ENCODE measurements at places on chromosomes 11 and 22. TPM values are rescaled to one million over a fixed set of nuclear protein-coding genes. Genes with fewer than 3 reads are reported as not detected.
A peak's percentile ranks its signal among the peaks of the same experiment; 100 is the strongest.

DNA sequence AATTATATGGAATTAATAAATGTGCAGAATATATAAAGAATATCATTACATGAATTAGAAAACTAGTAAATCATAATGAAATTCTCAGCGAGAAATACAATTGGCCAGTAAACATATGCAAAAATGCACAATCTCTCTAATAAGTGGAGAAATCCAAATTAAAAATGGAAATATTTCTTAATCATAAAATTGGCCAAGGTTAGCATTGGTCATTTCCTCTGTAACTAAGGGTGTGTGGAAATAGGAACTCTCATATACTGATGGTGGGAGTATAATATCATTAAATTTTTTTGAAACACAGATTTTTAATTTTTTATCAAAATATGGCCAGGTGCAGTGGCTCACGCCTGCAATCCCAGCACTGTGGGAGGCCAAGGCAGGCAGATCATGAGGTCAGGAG lies 7.6 kb upstream of the ZNF74 start:
- no peak for DNase-seq

The PKP3 gene
- total RNA-seq: 10.6 TPM

The MRGPRX4 gene
- not detected for total RNA-seq

- no peak for DNase-seq
Measured at GRCh38 chr11:28092786-28093185, 15.2 kb downstream of the KIF18A start.

The MS4A1 gene
- total RNA-seq: not detected

GRCh38 chr11:85874265-85874664 lies 19.1 kb downstream of the CCDC83 start:
- no peak for DNase-seq

The C11orf68 gene
- 47.9 TPM for total RNA-seq

The KLHL35 gene
- total RNA-seq: 7.2 TPM

The ASPHD2 gene
- 3.8 TPM for total RNA-seq

DNA sequence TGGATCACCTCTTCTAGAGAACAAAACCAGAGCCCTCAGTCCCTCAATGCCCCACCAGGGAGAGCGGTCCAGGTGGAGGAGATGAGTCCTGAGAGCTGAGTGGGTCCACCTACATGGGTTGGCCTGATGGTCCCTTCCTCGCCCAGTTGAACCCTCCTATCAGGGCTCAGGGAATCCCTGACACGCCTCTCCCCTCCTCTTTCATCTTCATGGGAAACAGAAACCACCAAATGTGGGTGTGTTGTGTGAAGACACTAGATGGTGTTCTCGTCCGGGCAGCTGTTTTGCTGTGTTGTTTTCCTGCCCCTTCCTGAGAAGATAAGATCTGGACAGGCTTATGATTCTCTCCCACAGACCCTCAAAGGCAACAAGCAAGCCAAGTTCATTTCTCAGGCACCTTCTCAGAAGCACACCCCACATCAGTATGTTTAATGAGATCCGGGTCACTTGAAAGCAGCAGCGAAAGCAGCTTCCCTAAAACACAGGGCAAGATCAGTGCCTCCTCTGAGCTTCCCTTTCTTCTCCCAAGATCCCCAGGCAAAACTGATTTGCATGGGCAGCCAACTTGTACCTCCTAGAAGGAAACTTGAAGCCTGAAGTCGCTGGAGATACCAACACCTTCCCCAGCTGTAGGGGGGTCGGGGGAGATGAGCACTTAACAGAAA lies 35.3 kb upstream of the POU2AF1 start:
- DNase-seq: no peak

DNA sequence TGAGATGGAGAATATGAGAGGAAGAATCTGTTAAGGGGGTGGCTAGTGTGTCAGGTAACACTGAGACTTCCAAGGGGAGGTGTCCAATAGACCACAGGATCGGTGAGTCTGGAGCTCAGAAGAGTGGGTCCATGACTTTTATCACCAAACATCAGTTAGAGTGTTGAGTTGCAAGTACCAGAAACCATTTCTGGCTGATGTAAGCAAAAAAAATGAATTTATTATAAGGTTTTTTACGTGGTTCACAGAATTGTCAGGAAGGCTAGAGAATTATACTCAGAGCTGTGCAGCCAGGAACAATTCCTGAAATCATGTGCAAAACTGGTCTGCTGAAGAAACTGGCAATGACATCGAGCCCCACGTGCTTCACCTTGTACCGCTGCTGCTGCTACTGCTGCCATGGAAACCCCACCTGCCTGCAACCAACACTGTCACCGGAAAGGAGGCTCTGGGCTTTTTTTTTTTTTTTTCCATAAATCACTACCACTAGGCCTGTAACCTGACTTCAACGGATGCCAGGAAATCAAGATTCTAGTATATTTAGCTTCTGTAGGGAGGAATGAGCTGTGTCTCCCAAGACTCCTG lies 16.6 kb upstream of the STK33 start:
- no peak for DNase-seq

DNA sequence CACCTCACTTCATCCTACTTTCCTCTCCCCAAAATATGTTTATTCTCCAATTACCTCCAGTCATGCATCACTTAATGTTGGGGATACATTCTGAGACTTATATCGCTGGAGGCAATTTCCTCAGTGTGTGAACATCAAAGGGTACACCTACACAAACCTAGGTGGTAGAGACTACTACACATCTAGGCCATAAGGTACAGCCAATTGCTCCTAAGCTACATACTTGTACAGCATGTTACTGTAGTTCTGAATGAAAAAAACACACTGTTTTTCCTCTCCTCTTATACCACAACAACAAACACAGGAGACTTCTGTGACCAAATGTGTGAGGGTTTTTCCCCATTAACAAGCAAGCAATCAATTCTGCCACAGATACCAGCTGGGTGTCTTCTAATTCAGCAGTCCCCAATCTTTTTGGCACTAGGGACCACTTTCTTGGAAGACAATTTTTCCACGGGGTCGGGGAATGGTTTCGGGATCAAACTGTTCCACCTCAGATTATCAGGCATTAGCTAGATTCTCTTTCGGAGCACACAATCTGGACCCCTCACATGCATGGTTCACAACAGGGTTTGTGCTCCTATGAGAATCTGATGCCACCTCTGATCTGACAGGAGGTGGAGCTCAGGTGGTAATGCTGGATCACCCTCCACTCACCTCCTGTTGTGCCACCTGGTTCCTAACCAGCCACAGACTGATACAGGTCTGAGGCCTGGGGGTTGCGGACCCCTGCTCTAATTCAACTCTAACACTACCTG lies 5.2 kb downstream of the KLHL22 start:
- no peak for DNase-seq

DNA sequence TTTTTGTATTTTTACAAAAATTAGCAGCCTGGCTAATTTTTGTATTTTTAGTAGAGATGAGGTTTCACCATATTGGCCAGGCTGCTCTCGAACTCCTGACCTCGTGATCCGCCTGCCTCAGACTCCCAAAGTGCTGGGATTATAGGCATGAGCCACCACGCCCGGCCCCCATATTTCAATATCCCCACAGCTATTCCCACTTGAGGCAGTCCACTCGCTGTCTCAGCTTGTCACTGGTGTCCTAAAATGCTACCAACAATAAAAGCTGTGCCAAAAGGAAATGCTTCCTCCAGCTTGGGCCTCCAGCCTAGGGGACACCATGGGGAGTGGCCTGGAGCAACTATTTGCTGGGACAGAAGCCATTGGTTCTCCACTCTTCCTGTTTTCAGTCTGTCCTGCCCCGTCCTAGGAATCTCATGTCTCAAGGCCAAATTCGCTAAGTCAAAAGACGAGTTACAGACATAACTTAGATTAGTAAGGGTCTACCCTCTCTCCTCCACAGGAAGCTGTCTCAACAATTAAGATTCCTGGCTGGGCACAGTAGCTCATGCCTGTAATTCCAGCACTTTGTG lies 7.3 kb upstream of the SPINDOC start:
- DNase-seq: no peak

The XRRA1 gene
- total RNA-seq: 10.0 TPM

- peak; percentile 11 for DNase-seq
Measured at GRCh38 chr11:6563121-6563619, 40.2 kb downstream of the RRP8 start.

The NRXN2 gene
- 0.12 TPM for total RNA-seq

DNA sequence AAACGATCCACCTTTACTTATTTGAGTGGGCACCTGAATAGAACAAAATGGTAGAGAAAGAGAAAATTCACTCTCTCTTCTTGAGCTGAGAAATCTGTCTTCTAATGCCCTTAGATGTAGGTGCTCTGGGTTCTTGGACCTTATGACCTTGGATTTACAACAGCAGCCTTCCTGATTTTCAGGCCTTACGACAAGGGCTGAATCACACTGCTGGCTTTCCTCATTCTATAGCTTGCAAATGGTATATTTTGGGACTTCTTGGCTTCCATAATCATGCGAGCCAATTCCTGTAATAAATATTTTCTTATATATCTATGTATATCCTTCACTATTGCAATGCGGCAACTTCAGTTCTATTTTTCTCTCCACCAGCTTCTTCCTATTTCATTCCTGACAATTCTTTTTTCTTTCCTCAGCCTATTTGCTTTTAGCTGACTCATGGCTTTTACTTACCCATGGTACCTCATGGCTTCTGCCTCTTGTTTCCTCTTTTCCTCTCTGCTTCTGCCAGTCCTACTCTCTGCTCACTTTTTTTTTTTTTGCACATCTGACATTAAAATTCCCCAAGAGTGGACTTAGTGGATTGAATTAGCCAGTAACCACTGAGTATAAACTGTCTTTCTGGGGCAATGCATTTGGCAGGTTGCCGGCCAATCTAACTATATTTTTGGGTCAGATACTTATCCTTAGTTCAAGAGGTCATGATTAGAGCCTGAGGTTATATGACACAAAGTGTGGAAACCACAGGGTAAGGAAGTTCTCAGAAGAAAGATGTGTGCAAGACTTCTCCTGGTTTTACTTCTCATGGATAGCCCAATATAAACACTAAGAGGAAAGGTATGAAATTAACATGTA lies 359.5 kb downstream of the TMEM135 start:
- peak; percentile 80 for DNase-seq

The OR51A2 gene
- total RNA-seq: not detected

DNA sequence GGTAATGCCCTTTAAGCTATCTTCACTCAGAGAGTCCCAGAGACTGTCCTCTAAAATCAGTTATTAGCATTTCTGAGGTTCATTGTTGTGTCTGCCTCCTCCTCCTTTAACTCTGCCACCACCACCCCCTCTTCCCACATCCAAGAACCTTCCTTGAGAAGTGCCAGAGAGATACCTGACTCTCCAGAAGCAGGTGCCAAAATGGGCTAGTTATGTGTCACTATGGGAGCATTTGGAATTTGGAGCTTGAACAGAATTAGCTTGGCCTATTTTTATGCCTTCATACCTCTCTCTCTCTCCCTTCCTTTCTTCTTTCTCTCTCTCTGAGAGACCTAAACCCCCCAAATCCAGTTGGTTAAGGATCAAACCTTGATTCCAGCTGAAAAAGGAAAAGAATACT lies 75.9 kb downstream of the AMOTL1 start:
- no peak for DNase-seq

The CHRM1 gene
- total RNA-seq: not detected

Measured in M059J (cell line).